ENCODE measurements at places on chromosomes 2 and 18.
A peak's percentile ranks its signal among the peaks of the same experiment; 100 is the strongest.

- DNase-seq = no peak
Observed at GRCh38 chr2:220185766-220186305, 558.4 kb downstream of the SLC4A3 start.

DNA sequence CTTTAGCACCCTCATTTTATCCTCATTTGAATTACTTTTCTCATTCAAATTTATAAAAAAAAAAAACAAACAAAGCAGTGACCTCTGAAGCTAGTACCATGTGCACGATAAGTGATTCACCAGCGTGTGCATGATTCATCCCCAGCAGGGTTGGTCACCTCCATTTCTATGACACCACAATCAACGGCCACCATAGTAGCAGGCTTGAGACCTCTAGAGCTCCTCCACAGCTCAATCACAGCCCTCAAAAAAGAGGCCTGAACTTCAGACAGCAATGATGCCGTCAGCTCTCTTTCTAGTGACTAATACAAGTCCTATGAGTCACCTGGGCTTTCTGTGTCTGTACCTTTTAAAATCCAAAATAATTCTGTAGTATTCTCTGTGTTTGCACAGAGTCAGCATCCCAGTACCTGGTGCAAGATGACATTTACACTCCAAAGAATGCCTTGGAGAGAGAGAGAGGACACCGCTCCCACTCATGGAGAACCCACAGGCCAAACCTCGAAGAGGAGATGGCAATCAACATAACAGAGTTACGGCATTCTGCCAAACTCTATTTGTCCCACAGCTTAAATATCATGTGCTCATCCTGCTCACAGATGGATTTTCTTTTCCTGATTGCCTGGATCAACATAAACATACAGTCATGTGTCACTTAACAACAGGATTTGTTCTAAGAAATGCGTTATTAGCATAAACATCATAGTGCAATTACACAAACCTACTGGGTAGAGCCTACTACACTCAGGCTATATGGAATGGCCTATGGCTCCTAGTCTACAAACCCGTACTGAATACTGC is 58.7 kb downstream of the L3MBTL4 start:
- no peak for DNase-seq

GRCh38 chr18:69838620-69839411 is 108.9 kb downstream of the CD226 start:
- peak; percentile 55 for DNase-seq

- DNase-seq = peak; percentile 41
Observed at GRCh38 chr2:189641002-189641401, 20.3 kb upstream of the ASNSD1 start.

DNA sequence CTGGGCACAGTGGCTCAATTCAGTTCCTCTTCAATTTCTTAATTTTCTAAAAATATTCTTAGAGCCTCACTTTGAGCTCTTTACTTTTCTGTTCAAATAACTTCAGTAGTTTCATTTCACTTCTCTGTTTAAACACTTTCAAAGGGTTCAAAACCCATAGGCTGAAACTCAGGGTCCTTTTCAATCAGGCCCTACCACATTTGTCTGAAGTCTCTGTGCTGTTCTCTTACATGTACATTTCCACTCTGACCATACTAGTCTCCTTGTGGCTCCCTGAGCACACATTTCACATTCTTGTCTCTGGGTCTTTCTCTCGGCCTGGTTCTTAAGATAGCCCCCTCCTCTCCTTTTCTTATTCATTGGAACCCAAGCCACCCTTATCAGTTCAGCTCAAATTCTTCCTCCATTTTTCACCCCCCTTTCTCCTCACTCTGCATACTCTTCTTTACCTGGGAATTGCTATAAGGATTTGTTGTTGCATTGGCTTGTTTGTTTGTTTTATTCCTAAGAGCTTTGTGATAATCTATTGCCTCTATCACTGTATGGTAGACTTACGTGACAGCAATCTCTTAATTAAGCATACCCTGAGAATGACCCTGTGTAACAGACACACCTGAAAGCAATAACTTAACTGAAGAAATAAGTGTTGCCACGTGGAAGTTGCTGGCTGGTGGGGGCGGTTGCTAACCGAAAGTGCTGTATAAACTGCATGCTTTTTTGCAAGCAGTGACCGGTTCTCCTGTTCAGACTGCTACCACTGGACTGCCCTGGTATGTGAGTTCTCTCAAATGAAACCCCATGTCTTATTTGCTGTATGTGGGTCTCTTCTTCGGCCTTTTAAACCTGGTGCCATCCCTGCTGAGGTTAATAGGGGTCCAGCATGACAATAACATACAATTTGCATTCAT is 27.7 kb upstream of the ACADL start:
- DNase-seq = peak; percentile 8

- peak; percentile 59 for DNase-seq
Observed at GRCh38 chr2:84858123-84858522, 22.8 kb downstream of the TRABD2A start.

GRCh38 chr2:126643972-126644371 is 12.0 kb upstream of the GYPC start:
- DNase-seq = no peak

- no peak for DNase-seq
Observed at GRCh38 chr18:3704556-3705344, 254.8 kb downstream of the TGIF1 start.

GRCh38 chr18:31512203-31512764 is 14.3 kb downstream of the DSG2 start:
- peak; percentile 24 for DNase-seq

GRCh38 chr18:12474876-12475275 is 67.1 kb downstream of the PRELID3A start:
- no peak for DNase-seq

DNA sequence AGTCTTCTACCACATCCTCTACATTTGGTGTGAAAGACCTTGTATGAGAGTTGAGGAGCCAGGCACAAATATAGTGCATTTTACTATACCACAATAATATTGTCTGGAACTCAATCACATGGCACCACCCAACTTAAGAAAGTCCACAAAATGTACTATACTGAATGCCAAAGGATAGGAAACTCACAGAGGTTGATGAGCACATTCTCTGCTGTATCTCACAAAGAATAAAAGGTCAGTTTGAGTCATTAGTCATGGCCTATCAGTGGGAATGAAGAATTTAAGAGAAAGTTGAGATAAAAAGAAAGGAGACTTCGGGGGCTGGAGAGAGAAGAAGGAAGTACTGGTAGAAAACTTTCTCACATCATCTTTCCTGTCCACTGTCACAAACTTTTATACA is 134.3 kb downstream of the RDH14 start:
- no peak for DNase-seq

DNA sequence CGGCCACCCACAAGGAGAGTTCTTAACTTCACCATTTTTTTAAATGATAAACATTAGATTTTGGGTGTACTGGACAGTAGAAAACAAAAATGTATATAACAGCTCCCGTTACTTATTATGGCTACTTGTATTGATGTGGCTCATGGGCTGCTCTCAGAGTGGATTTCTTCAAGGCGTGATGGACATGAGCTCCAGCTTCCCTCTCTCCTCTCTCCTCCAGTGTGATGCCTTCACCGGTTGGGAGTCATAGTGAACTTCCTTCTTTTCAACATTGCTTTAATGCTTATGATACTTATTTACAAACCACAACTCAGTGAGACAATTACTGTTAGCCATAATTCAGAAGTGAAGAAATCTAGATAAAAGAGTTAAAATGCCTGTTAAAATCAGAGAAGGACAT is 515.2 kb downstream of the RNF144A start:
- no peak for DNase-seq

DNA sequence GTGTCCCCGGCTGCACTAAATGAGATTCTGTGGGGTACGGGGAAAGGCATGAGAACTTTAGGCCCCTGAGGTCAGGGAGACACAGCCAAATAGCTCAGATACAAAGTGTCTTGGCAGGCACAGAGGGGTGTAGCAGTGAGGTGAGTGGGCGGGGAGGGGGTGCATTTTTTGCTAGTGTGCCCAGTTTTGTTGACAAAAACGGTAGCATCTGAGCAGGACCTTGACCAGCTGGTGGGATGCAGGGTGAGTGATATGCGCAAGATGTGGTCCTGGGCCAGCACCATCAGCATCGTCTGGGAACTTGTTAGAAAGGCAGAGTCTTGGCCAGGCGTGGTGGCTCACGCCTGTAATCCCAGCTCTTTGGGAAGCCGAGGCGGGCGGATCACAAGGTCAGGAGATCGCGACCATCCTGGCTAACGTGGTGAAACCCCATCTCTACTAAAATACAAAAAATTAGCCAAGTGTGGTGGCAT is 127.3 kb upstream of the LGALSL start:
- DNase-seq = no peak

- no peak for DNase-seq
Observed at GRCh38 chr2:139911160-139911559, 1131.0 kb upstream of the NXPH2 start.

DNA sequence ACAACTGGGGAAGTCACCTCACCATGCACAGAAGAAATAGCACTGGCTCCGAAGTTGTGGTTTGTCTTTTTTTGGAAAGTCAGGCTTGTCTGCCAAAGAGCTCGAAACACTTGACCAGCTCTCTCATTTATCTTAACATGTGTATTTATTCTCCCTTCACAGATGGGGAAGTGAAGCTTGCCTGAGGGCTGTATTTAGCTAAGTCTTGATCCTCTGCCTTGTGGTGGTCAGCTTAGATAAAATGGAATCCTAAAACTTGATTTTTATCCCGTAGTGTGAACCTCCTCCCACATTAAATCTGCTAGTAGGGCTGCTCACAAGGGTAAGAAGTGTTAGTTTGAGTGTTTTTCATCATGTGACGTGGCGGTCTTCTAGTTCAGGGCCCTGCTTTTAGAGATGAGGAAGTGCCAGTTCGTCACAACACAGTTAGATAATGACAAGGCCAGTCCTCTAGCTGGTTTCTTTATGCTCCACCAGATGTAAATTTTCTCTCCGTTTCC is 89.7 kb downstream of the TMEM247 start:
- DNase-seq = no peak

DNA sequence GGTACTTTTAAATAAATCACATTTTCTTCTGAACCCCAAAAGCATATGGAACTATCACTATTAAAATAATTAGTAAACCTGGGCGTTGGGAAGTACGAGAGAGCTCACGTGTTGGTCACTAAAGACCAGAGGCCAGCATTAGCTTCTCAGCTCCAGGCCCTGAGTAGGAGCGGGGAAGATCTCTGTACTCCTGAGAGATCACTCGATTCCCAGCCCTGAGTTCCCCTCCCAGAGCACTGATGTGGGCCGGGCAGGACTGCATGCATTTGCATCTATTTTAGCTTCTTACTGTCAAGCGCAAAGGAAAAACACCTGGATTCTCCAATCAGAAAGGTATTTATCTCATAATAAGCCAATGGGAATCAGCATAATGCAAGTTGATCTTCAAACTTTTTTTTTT is 6.2 kb downstream of the PXDN start:
- DNase-seq = no peak

- DNase-seq = no peak
Observed at GRCh38 chr2:62768615-62769014, 63.1 kb downstream of the EHBP1 start.

- DNase-seq = no peak
Observed at GRCh38 chr2:207037896-207038295, 98.6 kb downstream of the CPO start.

DNA sequence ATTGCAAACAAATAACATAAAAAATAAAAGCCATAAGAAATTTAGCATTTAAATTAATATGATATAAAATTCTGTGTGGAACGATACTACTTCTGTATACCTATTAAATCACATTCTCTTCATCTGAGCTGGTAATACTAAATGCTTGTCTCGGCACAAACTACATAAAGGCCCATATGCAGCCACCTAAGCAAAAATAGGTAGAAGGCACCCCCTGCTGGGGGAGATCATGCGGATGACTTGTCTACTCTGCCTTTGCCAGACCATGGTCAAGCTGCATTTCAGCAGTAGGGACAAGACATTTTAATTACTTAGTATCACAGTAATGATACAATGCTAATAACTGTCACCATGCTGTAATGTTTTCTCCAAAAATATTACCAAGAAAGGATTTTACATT is 108.0 kb downstream of the CDH19 start:
- peak; percentile 50 for DNase-seq

DNA sequence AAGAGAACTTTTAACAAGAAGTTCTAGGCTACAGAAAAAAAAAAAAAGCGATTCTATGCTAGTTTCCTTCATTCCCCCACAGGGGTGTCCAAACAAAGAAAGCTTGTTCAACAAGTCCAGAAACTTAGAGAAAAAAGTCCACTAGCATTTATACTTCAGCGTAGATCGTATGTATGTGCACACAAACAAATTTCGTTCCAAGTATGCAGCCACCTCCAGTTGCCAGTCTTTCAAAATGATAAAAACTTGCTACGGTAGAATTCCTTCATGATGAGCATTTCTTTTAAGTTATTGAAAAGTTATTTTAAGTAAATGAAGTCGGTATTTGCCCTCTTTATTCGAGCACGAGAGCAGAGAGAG is 3.7 kb upstream of the OTX1 start:
- no peak for DNase-seq

DNA sequence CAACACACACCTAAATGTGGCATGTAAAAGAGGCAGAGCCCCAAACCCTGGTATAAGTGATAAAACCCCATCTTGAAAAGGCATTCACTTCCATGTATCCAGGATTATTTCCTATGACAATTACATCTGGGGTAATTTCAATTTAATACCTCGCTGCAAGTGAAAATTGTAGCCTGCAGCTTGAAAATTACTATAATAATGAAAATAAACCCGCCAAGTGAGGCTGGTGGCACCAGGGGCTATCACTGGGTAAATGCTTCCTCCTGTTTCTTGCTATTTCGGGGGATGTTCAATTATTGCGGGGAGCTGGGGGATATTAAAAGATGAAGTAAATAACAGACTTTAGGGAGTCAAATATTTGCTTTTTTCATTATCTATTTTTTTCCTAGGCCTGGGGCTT is 159.5 kb upstream of the CAPN13 start:
- DNase-seq = no peak

- no peak for DNase-seq
Observed at GRCh38 chr18:22238036-22238435, 68.6 kb downstream of the GATA6 start.

- DNase-seq = peak; percentile 50
Observed at GRCh38 chr18:36186461-36187192, 670 bp upstream of the MOCOS start.

DNA sequence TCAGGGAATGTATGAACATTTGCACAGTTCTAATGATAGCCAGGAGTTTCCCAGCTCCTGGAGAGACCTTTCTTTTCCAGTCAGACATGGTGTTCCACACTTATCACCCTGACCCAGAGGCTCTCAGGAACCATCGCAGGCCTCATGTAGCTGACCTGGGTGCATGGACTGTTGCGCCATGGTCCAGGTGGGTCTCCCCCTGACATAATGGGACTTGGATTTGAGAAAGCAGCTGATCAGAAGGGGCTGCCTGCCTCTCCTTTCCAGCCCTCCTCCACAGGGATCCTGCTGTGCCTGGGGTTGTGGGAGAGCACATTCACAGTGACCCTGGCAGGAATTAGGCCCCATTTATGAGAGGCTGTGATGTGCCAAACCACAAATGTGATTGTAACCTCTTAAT is 133.4 kb upstream of the ALPP start:
- DNase-seq = no peak

GRCh38 chr2:68426848-68427579 is 40.1 kb downstream of the FBXO48 start:
- no peak for DNase-seq

DNA sequence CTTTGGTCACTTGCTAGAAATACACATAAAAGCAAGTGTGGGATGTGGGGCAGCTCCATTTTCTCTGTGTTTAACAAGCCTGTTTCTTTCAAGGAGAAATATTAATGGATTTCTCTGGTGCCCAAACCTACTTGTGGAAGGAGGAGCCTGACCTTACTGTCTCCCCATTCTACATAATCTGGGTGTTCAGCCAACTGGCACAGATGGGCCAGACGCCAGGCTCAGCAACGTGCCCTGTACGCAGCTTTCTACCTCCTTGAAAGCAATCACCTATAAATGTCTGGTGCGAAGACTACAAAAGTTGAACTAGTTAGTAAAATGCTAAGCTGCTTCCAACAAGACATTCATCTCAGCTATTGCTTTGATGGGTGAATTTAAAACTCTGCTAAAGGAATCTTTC is 33.2 kb upstream of the MYO3B start:
- no peak for DNase-seq

All from iPS-NIHi11 (cell line).